ENCODE measurements at places on chromosomes 12 and 14.

- no peak for DNase-seq
These were observed 236.6 kb downstream of the C12orf75 start for GRCh38 chr12:105567061-105567460.

- DNase-seq, result no peak
These were observed 9.8 kb downstream of the FIGNL2 start for GRCh38 chr12:51838762-51839161.

DNA sequence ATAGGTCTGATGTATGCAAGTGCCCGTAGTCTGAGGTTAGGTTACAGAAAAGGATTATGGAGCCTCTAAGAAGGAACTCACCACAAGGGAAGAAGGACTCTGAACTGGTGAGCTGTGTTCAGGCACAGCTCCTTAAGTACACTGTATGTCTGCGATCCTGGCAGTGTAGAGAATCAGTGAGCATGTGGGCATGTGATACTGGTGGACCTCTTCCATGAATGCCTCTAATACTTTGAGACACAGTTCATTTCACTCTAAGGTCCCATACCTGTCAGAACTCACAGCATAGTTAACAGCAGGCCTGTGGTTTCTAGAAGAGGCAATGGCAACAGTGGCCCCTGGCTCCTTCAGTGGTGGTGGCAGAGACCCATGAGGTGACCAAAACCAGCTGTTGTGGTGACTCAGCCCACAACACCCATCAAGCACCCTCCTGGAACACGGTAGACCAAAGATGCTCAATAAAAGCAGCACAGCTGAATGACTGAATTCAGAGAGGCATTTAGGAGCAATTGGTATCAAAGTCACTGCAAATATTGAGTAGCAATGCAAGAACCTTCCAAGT, 6.9 kb upstream of the OR6J1 start:
- no peak for DNase-seq

- no peak for DNase-seq
These were observed 1005.5 kb downstream of the VRK1 start for GRCh38 chr14:97802430-97803373.

DNA sequence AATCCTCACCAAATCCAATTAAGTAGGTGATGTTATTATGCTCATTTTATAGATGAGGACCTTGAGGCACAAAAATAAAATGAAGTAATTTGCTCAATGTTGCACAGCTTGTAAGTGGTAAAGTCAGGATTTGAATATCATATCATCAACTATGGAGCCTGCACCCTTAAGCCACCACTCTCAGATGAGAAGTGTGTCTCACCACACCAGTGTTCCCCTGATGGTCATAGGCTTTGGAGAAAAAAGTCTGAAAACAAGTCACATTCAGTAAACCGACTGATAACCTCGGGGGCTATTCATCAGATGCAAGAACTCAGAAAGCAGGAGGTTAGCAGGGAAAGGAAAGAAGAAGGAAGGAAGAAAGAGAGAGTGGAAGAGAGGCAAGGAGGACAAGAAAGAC, 2.8 kb downstream of the TSHR start:
- no peak for DNase-seq

- DNase-seq, result no peak
These were observed 9.2 kb upstream of the GPX2 start for GRCh38 chr14:64951724-64952123.

- no peak for DNase-seq
These were observed 42.5 kb downstream of the SLC2A13 start for GRCh38 chr12:40063414-40063813.

GRCh38 chr12:389142-390096, at the start of gene KDM5A:
TSS of gene KDM5A (minus strand) at chr12:389320. CDS start at chr12:389091, 229 bp downstream.
- DNase-seq, result peak; percentile 90

- DNase-seq, result no peak
These were observed 318.5 kb downstream of the ALG10 start for GRCh38 chr12:34340534-34341361.

DNA sequence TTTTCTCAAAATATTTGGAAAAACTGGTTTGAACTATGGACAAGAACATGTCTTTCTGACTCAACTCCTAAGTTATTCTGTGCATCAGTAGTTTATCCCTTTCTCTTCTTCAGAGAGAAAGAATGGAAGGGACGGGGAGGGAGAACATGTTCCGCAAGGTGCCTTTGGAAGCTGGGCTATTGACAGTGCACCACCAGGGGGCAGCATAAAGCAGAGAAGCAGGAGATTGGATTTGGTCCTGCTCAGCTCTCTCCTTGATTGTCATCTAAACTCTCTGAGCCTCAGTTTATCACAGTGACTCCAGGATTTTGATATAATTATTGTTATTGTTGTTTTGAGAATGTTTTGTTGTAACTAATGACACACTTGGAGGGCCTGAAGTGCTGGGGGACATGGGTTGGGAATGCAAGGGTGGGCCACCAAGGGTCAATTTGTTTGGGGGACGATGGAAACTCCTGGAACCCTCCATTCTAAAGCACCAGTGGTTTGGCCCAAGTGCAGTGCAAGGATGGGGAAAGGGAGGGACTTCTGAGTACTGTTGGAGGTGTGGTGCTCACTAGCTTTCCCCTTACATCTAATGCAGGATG, 45.3 kb upstream of the ANO6 start:
- peak; percentile 69 for DNase-seq

DNA sequence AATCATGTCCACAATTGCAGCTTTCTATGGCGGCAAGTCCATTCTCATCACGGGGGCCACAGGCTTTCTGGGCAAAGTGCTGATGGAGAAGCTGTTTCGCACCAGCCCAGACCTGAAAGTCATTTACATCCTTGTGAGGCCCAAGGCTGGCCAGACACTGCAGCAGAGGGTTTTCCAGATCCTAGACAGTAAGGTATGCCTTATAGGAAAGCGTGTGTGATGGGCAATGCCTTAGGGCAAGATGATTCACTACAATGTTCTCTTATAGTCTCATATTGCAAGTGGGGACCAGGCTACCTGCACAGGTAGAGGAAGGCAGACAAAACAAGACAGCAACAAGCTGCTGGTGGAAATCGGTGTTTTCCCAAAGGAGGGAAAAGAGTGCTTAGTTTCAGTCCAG, 110.5 kb downstream of the ERGIC2 start:
- no peak for DNase-seq

GRCh38 chr14:69059658-69060623, 80.8 kb upstream of the ACTN1 start:
- no peak for DNase-seq

- DNase-seq, result no peak
These were observed 3.8 kb downstream of the POMT2 start for GRCh38 chr14:77316872-77317301.

GRCh38 chr14:72634691-72635616, 258.9 kb downstream of the DPF3 start:
- no peak for DNase-seq

- DNase-seq, result no peak
These were observed 91.1 kb downstream of the PLXNC1 start for GRCh38 chr12:94239332-94239993.

DNA sequence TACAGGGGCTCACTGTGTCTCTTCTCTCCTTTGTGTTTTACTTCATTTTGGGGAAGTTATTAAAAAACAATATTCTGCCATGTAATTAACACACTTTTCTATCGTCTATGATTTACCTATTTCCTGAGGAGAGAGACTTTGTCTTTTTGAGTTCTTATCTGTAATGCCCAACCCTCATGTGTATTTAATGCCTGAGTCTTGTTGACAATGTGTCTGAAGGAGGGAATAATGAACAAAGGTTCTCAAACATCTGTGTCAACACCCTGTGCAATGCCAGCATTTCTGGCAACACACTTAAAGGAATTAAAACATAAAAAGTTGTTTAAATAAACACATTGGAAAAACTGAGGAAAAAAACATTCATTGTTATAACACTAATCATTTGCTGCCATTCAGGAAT, 147.1 kb downstream of the SLC15A5 start:
- DNase-seq, result no peak

DNA sequence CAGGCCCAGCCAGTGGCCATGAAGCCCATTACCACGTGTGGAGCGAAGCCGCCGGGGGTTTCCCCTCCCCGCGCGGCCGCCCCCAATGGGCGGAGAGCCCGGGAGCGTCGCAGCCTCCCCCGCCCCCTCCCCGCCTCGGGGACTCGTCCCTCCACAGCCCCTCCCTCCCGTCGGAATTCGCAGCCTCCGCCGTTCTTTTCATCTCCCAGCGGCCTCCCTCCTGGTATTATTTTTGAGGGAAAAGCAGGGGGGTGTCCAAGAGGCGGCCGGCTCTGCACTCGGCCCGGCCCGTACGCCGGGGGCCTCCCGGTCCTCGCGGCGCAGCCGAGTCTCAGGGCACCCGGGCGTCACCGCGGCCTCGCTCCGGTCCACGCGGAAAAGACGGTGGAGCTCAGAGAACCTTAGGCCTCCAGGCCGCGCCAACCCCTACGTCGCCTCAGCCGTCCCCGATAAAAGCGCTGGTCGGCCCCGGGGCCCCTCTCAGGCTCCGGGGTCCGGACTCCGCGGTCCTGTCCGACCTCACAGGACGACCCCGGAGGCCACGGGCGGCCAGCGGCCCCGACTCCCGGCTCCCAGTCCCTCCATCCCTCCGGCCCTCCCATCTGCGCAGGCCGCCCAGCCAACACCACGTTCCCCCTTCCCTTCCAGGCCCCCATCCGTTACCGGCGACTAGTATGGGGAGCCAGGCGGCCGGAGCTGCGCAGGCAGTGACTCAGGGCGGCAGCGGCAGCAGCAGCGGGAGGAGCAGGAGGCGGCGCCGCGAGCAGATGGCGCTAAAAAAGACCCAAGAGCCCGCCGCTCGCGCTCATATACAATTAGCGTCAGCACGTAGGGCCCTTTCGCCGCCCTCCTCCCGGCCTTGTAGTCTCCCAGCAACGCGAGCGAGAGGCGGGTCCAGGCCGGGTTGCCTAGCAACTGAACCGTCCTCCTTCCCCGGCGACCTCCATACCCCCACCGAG, at the start of gene NAP1L1:
Gene NAP1L1, minus strand, starts transcription at position 782 of the 959 bp plus-strand sequence. CDS start 10,466 bp downstream, outside the sequence.
- peak; percentile 96 for DNase-seq

- DNase-seq, result no peak
These were observed 986 bp downstream of the KRT77 start for GRCh38 chr12:52702338-52702737.

GRCh38 chr12:132280406-132280805, 49.0 kb downstream of the GALNT9 start:
- no peak for DNase-seq

GRCh38 chr12:57006809-57007475, 596 bp upstream of the ZBTB39 start:
- DNase-seq, result peak; percentile 18

GRCh38 chr12:67193704-67194103, 75.5 kb upstream of the CAND1 start:
- DNase-seq, result no peak

DNA sequence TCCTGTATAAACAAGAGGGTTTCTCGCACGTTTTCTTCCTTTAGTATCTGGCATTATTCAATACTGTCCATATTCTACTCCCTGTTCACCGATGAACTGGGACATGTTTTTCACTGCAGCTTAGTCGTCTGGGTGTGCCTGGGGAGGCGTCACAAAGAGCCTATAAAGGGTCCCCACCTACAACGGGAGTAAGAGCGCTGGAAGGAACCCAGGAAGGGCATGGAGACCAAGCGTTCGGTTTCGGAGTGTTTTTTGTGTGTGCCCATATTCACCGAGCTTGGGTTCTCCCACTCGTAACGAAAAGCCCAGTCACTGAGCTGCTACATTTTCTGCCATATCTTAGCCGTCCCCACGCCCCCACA, 592 bp upstream of the USP15 start:
- DNase-seq, result no peak

DNA sequence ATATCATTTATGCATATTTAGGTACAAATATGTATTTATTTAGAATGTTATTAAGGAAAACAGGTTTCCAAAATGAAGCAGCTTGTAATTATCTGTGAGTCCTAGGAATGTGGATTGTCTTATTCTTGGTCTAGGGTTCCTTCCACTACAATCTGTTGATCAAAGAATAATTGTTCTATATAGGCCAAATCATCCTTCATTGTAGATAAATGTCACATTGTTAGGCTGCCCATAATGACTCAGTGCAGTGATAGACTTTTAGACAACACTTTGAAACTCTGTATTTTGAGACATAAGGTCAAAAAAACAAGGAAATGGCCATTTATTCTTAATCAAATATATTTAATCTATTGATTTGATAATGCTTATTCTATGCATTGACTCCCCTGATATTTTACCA, 283.0 kb downstream of the ACSS3 start:
- no peak for DNase-seq

- DNase-seq, result no peak
These were observed 396.2 kb downstream of the PAWR start for GRCh38 chr12:79294590-79294989.

GRCh38 chr14:79740066-79740601, 471.2 kb downstream of the DIO2 start:
- DNase-seq, result no peak

- no peak for DNase-seq
These were observed 92.5 kb upstream of the NAP1L1 start for GRCh38 chr12:76176940-76177339.

DNA sequence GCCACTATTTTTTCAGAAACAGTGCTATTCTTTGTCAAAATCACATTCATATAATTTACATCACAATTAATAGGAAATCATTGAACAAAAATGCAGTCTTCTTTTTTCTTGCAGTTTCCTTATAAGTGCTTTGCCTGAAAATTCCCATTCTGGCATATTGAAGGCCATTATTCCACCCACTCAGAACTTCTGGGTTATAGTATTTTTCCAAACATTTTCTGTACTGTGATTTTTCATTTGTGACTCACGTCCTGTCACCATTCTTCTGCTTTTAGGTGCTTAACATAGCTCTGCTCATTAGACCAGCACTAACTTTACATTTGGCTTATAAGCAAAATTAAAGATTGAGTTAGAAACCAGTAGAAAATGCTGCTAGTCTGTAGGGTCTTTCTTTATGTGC, 241.0 kb upstream of the NPAS3 start:
- no peak for DNase-seq

GRCh38 chr12:91226951-91227350, 44.3 kb upstream of the DCN start:
- no peak for DNase-seq

- no peak for DNase-seq
These were observed 128.5 kb downstream of the HMGA2 start for GRCh38 chr12:65952737-65953209.

DNA sequence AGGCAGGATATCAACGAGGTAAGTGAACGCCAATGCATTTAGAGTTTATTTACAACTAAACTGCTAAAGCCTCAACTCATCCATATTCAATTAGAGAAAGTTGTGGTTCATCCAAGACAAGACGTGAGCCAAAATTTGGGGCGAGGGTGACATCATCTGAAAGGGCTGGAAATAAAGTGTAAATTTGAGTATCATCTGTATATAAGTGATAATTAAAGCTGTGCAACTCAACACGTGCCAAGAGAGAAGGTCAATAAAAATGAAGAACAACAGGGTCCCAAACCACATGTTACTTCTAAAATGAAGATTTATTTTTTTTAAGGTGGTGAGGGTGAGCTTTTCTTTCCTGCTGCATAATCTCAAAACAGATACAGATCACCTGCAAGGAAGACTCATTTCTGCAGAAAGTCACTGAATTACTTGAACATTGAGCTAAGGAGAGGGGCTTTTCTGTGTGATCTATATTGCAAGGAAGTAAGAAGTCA, 203.6 kb downstream of the EFCAB11 start:
- DNase-seq, result no peak

GRCh38 chr12:53222170-53222721, 9.8 kb downstream of the RARG start:
- DNase-seq, result no peak

GRCh38 chr14:100807496-100807895, 18.4 kb upstream of the MEG3 start:
- no peak for DNase-seq

- no peak for DNase-seq
These were observed 4.3 kb upstream of the GZMH start for GRCh38 chr14:24613747-24614146.

- DNase-seq, result no peak
These were observed 441.2 kb downstream of the BTG1 start for GRCh38 chr12:91704446-91704845.
